ENCODE measurements at places on chromosomes 4 and X. TPM values are rescaled to one million over a fixed set of nuclear protein-coding genes. Genes with fewer than 3 reads are reported as not detected.

Gene ABLIM2
- 10.9 TPM for total RNA-seq

Gene DGKK
- not detected for total RNA-seq

Gene DTHD1
- not detected for total RNA-seq

Gene CHRDL1
- total RNA-seq: 29.3 TPM

Gene XPNPEP2
- not detected for total RNA-seq

Gene REELD1
- not detected for total RNA-seq

Gene CLDN34
- total RNA-seq: not detected

Gene PNMA3
- under 0.01 TPM for total RNA-seq

Gene STBD1
- 3.4 TPM for total RNA-seq

Gene NWD2
- total RNA-seq: not detected

Gene VCX3A
- not detected for total RNA-seq

Gene PCDH7
- total RNA-seq: 26.2 TPM

Gene TECRL
- total RNA-seq: not detected

Gene ZNF518B
- total RNA-seq: 19.6 TPM

Gene RBM46
- 0.81 TPM for total RNA-seq

Gene SLC25A6
- 345 TPM for total RNA-seq

Gene NEXMIF
- total RNA-seq: 0.13 TPM

Gene NSG1
- total RNA-seq: 0.65 TPM

Gene ACOX3
- total RNA-seq: 20.9 TPM

Gene STPG2
- not detected for total RNA-seq

Gene BTC
- 1.5 TPM for total RNA-seq

Gene MAOA
- total RNA-seq: 15.7 TPM

Gene GDI1
- 74.0 TPM for total RNA-seq

Gene WFS1
- 23.5 TPM for total RNA-seq

Gene MAP7D2
- 0.65 TPM for total RNA-seq

Gene CENPC
- total RNA-seq: 6.8 TPM

Gene FGG
- total RNA-seq: not detected

Gene UGT2B10
- total RNA-seq: not detected

Gene CT45A10
- total RNA-seq: not detected

Gene LANCL3
- total RNA-seq: 0.16 TPM

Gene ANK2
- total RNA-seq: 13.9 TPM

Gene TMPRSS11E
- total RNA-seq: not detected

Gene ZCCHC12
- total RNA-seq: not detected

Gene PNCK
- 1.1 TPM for total RNA-seq

Gene JAKMIP1
- total RNA-seq: not detected

Gene GPR34
- not detected for total RNA-seq

Gene ZNF630
- 0.33 TPM for total RNA-seq

Gene RASSF6
- total RNA-seq: 0.16 TPM

Gene FGF13
- total RNA-seq: 2.3 TPM

Gene H2BW1
- total RNA-seq: not detected

Gene USP53
- total RNA-seq: 11.9 TPM

Gene SSX2B
- total RNA-seq: not detected

Gene RNF212
- total RNA-seq: 1.5 TPM

Gene INPP4B
- total RNA-seq: 4.7 TPM

Gene GLRA3
- total RNA-seq: not detected

Gene PWWP3B
- 0.33 TPM for total RNA-seq

Gene LRCH2
- total RNA-seq: 0.81 TPM

Gene IL21
- not detected for total RNA-seq

Gene RAB9B
- total RNA-seq: 0.51 TPM

Gene PAGE1
- total RNA-seq: not detected

Gene JADE1
- 27.5 TPM for total RNA-seq

Gene PASD1
- total RNA-seq: not detected

Gene WAS
- not detected for total RNA-seq

Gene HS6ST2
- 6.1 TPM for total RNA-seq

Gene ADAD1
- total RNA-seq: not detected

Gene EREG
- total RNA-seq: 2.0 TPM

Gene IL13RA2
- total RNA-seq: not detected

Gene RHOH
- not detected for total RNA-seq

Gene SMIM10
- 5.5 TPM for total RNA-seq

Measured in mesangial cell (primary cell).